ENCODE measurements at places on chromosomes 11 and 22.

DNA sequence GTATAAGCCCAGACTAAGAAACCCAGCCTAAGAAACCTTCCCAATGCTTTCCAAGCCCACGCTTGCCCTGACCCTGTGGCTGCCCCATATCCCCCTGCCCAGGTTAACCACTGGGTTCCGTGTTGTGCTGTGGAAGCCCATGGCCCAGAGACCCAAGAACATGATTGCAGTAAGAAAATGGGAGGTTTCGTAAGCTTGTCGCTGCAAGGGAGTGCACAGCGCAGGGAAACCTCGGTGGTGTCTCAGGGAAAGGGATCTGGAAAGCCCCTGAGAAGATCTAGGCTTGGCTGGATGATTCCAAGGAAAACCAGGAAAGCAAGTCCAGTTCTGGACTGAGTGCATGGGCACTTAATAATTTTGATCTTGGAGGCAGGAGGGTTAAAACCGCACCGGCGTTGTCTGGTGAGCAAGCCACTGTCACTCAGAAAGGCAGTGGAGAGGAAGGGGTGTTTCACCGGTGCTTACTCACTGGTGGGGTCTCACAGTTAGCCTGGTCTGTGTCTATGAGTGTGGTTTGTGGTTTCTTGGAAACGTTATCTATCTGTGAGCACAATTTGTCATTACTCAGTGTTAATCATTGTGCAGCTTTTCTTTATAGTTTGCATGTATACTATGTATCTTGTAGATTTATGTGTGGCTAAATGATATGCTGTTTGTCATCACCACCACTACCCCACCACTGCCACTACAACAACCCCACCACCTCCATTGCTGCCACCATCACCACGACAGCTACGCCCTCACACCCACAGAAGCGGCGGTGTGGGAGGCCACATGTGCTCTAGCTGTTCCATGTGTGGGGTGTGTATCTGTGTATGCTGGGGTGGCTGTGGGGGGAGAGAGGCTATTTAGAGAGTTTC is 53.3 kb upstream of the PRDM11 start:
- DNase-seq: peak; percentile 77

GRCh38 chr11:72639502-72640375 is 34.5 kb downstream of the PDE2A start:
- no peak for DNase-seq

DNA sequence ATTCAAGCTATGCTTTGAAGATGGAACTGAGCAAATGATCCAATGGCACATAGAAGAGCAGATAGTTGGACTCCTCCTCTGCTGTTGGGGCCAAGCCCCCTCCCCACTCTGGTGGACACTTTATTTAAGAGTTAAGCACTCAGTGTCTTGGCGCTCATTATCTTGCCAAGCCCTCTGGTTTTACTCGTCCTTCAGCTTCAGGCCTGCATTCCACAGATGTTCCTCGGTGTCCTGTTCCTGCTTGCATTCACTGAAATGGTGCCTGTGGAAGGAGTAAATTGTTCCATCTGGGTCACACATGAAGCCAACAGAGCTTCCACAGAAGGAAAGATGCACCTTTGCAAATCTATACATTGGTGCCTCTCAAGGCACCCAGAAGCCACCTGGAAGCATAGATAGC is 26.1 kb downstream of the MAML2 start:
- DNase-seq: no peak

GRCh38 chr11:4673781-4674180 is 23.9 kb downstream of the OR51E2 start:
- DNase-seq: no peak

- no peak for DNase-seq
Observed at GRCh38 chr11:35784699-35785098, 122.1 kb downstream of the TRIM44 start.

GRCh38 chr11:57776031-57776521 is 14.5 kb downstream of the CTNND1 start:
- DNase-seq: no peak

DNA sequence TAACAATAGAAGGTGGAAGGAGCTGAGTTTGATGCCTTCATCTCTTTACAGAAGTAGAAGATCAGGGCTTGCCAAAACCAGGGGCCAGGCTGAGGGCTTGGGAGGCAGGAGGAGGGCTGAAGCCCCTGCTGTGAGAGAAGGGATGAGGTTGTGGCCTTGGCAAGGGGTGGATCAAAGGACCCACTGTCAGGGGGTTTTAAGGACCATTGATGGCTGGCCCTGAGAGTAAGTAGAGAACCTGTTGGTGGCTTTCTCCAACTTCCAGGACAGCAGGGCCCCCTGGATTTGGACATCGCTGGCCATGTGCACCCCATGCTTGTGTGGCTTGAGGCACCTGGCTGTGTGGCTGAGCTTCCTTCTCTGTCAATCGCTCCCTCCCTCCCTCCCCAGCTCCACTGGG is 927.7 kb downstream of the TBC1D22A start:
- DNase-seq: no peak

DNA sequence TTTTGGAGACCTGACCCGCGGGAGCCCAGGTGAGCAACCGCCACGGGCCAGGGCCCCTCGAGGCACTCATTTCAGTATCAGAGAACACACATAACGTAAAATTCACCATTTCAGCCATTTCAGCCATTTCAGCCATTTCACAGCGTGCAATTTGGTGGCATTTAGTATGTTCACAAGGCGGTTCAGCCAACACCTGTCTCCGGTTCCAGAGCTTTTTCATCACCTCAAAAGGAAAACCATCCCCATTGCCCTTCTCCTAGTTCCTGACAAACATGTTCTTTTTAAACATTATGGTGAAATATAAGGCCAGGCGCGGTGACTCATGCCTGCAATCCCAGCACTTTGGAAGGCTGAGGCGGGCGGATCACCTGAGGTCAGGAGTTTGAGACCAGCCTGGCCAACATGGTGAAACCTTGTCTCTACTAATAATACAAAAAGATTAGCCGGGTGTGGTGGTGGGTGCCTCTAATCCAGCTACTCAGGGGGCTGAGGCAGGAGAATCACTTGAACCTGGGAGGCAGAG is 119.3 kb downstream of the KCNQ1 start:
- DNase-seq: no peak

GRCh38 chr11:14218728-14219127 is 140.3 kb downstream of the RRAS2 start:
- DNase-seq: no peak

GRCh38 chr11:66172146-66172545 is 96.3 kb upstream of the RAB1B start:
- no peak for DNase-seq

GRCh38 chr11:33490842-33491370 is 209.7 kb downstream of the C11orf91 start:
- no peak for DNase-seq

DNA sequence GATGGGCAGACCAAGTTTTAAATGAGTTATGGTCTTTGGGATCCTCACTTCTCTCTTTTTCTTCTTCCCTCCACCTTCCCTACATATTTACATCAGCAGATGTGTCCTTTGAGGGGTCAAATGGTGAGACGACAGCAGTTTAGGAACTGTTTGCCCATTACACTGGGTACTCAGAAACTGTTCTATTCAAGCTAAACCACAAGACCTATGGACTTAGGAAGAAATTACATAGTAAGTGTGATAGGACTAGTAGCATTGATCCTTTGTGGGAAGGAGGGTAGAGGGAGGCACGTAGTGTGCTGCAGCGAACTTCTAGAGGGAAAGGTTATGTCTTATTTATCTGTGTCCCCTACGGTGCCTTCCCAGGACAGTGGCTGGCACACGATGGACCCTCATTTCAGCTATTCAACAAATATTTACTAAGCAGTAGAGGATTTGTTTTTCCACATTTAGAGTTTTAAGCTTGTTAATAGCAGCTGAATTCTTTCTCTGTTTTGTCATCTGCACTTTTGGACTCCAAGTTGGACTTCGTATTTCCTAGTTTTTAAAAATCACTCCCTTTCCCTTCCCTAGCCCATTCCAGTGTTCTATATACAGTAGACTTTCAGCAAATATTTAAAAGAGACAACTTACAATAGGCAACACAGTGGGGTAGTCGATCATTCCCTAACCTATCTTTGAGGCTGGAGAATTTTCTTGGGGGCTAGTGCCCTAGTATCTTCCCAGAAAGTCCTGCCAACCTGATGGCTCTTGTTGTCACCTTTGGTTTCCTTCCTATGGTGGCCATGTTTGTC is 13.9 kb downstream of the FZD4 start:
- DNase-seq: no peak

DNA sequence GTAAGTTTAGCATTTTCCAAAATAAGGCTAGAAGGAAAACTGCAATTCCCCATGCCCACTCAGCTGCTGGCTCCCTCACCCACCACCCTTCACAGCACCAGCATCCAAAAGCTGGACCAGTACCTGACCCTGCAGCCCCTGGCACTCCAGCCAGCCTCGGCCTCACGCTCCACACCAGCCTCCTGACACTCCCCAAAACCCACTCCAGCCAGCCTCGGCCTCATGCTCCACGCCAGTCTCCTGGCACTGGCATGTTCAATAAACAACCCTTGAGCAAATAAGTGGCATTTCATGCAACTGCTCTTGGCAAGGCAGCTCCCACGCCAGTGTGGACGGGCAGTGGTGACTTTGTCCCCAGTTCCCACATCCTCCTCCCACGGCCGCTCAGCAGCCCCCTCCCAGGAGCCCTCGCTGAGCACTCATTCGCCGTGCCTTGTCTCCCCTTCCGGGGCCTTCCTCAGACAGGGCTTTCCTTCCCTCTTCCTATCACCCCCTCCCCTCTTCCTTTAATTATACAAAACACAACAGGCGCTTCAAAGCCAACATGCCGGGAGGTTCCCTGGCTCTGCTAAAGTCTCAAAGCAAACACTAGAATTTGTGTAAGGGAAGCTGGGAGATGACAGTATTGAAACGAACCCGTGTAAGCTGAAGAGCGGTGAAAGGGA is 6.8 kb downstream of the TOLLIP start:
- DNase-seq: no peak

- DNase-seq: no peak
Observed at GRCh38 chr22:42080287-42080686, 787 bp downstream of the SMDT1 start.

GRCh38 chr11:34454308-34455032 is 15.7 kb downstream of the CAT start:
- no peak for DNase-seq

GRCh38 chr11:7520011-7520942 is 6.5 kb downstream of the PPFIBP2 start:
- DNase-seq: no peak

DNA sequence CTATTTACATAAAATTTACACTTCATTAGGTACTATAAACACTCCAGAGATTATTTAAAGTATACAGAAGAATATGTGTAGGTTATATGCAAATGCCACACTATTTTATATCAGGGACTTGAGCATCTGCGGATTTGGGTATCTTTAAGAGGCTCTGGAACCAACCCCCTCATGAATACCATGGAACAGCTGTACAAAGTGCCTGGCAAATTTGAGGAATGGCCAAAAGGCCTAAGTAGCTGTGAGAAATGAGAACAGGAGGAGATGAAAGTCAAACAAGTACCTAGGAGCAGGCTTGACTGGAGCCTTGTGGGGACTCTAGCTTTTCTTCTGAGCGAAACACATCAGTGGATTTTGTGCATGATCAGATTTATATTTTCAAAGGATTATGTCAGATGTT is 149.3 kb downstream of the RBFOX2 start:
- DNase-seq: no peak

Data from immature natural killer cell (primary cell).